Large intestine (tissue), 12 donors: ENCODE measurements at places on chromosomes 12 and 14. TPM values are rescaled to one million over a fixed set of nuclear protein-coding genes. Genes with fewer than 3 reads are reported as not detected.

CIROP gene
- 0.01 TPM for polyA plus RNA-seq

P2RX7 gene
- 1.3 TPM for polyA plus RNA-seq

DNA sequence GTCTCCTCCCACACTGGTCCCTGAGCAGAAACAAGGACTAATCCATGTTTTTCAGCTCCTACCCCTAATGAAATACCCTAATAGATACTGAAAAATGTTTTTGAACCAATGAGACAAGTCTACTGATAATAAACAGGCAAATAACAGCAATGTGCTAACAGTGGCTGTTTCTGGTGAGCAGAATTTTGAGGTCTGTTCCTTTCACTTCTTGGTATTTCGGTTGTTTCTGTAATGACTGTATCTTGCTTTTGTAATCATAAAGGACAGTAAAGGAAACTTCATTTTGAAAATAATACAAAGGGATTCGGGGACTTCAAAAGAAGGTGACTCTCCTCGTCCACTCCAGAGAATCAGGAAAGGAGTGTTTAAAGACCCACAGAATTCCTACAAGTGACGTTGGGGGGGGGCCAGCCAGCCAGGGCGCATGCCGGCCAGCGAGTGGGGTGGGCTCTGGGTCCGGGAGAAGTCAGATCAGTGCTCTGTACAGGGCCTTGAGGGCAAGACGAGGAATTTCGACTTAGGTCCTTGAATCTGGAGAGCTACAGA is 1.1 kb upstream of the CD9 start:
- DNase-seq: no peak

DNA sequence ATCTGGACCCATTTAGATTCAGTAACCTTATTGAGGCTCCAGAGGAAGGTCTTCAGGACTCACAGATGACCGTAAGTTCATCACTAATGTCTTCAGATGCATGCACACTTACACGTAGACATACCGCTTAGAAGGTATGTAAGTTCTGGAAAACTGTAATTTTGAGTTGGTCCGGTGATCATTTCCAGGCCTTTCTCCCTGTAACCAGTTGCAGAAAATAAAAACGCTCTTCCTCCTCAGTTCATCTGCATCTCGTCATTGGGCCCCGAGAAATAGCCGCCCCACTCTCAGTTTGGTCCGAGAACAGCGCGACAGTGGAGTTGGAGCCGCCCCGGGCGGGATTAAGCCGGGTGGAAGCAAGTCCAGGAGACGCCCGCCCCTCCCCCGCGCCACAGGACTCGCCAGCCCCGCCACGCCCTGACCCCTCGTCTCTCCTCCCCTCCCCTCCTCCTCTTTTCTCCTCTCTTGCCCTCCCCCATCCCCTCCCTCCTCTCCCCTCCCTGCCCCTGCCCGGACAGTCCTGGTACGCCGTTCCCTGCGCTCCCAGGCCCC is 83.7 kb downstream of the TNFAIP2 start:
- peak; percentile 81 for DNase-seq

DNA sequence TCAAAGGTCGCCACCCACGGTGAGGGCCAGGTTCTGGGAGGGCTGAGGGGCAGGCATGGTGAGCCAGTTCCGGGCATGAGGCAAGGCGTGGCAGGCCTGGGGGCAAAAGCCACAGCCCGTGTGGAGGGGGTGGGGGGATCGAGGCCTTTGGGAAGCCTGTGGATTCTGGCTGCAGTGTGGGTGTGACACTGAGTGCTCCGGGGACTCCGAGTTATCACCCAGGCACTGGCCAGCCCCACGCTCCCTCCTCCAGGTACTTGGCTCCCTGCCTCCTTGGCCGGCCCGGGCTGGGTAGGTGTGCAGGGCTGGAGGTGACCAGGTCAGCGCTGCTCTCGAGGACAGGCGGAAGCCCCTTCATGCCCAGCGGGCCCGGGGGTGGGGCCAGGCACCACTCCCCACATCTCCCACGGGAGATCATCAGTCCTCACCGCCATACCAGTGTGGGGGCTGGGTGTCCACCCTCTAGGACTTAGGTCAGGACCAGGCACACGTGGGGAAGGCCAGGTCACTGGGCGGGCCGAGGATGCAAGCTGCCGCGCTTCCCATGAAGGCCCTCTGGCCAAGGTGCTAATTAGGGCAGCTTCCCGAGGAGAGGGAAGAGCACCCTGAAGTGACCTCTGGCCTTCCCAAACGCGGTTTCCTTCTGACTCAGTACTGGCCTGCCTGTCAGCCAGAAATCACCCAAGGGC is 34.1 kb upstream of the TDRD9 start:
- peak; percentile 38 for DNase-seq

- DNase-seq: no peak
Observed at GRCh38 chr14:105196265-105196960, 15.3 kb upstream of the NUDT14 start.
